B cell (primary cell): ENCODE measurements at places on chromosomes 16 and 17.

DNA sequence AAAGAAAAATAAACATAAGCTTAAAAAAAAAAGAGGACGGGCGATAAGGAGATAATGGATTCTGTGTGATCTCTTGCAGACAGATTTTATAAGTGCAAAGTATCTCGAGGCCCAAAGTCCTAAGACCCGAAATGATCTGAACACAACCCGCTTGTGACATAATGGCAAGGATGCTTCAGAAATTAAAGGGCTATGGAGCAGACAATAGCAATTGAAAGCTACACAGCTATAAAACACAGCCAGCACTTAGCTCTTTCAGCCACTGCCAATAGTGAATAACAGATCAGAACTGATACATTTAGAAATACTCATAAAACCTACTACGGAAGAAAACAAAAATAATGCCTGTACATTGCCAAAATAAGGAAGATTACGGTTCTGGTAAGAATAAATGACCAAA is 117.5 kb downstream of the ZFHX3 start:
- no peak for DNase-seq

DNA sequence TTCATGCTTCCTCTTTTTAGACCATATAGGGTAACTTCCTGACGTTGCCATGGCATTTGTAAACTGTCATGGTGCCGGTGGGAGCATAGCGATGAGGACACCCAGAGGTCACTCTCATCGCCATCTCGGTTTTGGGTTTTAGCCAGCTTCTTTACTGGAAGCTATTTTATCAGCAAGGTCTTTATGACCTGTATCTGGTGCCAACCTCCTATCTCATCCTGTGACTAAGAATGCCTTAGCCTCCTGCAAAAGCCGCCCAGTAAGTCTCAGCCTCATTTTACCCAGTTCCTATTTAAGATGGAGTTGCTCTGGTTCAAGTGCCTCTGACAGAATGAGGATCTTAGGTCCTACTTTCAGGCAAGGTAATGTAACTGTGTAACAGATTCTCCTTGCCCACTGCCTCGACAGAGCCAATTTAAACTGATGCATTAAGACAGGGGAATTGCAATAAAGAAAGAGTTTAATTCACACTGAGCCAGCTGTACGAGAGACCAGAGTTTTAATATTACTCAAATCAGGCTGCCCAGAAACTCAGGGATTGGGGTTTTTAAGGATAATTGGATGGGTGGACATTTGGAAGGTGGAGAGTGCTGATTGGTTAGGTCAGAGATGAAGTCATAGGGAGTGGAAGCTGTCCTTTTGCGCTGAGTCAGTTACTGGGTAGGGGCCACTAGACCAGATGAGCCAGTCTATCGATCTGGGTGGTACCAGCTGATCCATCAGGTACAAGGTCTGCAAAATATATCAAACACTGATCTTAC is 59.9 kb upstream of the ATF7IP2 start:
- no peak for DNase-seq

GRCh38 chr17:9241371-9241712 is 220.0 kb downstream of the NTN1 start:
- peak; percentile 22 for DNase-seq

DNA sequence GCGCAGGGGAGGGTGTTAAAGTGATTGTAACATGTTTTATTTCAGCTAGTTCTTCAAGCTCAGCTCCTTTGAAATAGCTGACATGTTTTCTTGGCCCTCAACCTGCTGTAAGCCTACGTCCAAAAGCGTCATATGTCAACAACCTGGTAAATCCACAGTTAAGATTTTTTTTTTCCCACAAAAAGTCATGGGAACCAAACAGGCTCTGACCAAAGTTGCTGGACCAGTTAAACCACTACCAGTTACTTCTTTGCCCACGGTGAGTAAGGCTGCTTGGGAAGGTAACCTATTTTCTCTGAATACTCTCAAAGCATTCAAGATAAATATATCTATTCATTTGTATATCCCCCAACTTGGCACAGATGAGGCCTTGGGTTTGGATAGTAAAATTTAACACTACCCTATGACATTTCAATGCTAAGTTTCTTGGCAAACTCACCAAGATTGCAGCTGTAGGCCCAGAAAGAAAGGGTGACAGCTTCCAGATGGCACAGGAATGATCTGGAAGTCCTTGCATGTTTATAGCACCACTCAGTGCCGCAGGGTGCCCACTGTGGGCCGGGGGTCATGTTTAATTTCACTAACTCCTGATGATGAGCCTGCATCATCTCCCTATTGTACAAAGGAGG is 166.2 kb downstream of the XYLT1 start:
- DNase-seq, result no peak

- DNase-seq, result no peak
Measured at GRCh38 chr16:57610611-57611010, 17.8 kb upstream of the ADGRG1 start.

DNA sequence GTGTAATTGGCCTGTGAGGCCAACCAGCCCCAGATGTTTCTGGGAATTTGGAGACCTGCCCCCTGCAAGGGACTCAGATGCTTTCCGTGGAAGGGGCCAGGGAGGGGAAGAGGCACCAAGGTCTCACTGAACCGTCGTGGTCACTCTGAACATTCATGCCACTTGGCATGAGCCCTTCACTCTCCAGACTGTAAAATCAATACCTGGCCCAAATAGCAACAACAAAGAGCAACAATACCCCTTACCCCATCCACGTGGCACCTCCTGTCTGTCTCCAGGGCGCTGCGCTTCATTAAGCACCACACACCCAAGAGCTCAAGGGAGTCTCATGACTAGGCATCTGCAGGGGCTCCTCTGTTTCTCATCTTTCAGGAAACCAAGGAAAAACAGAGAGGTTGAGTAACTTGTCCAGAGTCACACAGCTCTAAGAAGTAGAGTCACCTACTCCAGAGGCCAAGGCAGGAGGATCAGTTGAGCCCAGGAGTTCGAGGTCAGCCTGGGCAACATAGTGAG is 52.8 kb downstream of the SOCS1 start:
- DNase-seq, result no peak
